ENCODE measurements at places on chromosomes 2 and 18. TPM values are rescaled to one million over a fixed set of nuclear protein-coding genes. Genes with fewer than 3 reads are reported as not detected.

The HOXD13 gene
- not detected for total RNA-seq

The MYO3B gene
- total RNA-seq = 0.23 TPM

The MSH2 gene
- total RNA-seq = 45.7 TPM

The SIX2 gene
- total RNA-seq = not detected

The PNKD gene
- total RNA-seq = 37.6 TPM

The ZFAND2B gene
- 60.6 TPM for total RNA-seq

The PTH2R gene
- not detected for total RNA-seq

The HNMT gene
- not detected for total RNA-seq

The NEUROD1 gene
- total RNA-seq = not detected

The LHCGR gene
- total RNA-seq = not detected

The FAM161A gene
- 4.8 TPM for total RNA-seq

The VAMP8 gene
- total RNA-seq = 99.6 TPM

The LINC00305 gene
- total RNA-seq = not detected

The STK11IP gene
- total RNA-seq = 30.8 TPM

The DNAH7 gene
- total RNA-seq = not detected

The CNTNAP5 gene
- not detected for total RNA-seq

The RIT2 gene
- not detected for total RNA-seq
